ENCODE measurements at places on chromosomes 12 and 14.

GRCh38 chr14:90780519-90780918 is 35.7 kb downstream of the TTC7B start:
- no peak for DNase-seq

- DNase-seq, result no peak
These were observed 62.2 kb downstream of the EMP1 start for GRCh38 chr12:13258717-13259119.

GRCh38 chr12:11584221-11584855 is 65.1 kb upstream of the ETV6 start:
- peak; percentile 9 for DNase-seq

DNA sequence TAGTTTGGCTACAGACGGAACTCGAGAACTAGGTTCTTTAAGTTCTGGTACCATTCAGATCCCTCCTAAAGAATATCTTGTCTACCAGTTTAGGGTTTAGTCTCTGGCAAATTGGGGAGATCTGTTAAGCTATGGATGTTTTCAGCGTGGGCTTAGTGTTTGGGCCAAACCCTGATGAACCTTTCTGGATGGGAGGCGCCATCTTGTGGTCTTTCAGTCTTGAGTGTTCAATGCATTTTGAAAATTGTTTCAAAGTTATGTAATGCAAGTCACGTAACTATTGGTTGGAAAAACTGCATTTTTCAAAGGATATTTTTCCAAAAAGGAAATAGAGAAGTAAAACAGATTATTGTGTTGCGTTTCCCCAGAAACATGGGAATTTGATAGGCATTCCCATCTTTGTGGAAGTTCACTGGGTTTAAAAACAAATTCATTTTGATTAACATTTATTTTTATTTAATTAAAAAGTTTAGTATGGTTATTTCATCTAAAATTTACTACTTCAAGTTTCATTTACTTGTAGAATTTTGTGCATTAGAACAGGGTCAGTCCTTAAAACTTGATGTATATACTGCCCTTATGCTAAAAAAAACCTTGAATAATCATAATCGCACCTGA is 169.0 kb downstream of the PRIMA1 start:
- DNase-seq, result peak; percentile 68

- no peak for DNase-seq
These were observed 105.1 kb downstream of the STXBP6 start for GRCh38 chr14:24944800-24945199.
